ENCODE measurements at places on chromosomes 12 and 14.

DNA sequence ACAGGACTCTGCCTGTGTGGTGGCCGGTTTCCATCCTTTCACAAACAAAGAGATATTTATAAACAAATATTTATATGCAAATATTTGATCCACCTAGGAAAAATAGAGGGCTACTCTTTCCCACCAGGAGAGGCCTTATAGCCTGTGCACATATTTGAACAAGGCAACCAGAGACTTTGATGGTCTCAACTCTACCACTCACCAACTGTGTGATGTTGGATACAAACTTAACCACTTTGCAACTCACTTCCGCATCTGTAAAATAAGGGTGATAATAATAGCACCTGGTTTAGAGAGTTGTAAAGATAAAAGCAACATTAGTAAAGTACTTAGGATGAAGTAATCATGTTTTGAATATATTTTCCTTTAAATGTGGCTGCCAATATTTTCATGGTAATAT, 1.5 kb upstream of the CLEC12A start:
- no peak for DNase-seq

GRCh38 chr12:57619434-57620244, 8.4 kb downstream of the ARHGEF25 start:
- no peak for DNase-seq

DNA sequence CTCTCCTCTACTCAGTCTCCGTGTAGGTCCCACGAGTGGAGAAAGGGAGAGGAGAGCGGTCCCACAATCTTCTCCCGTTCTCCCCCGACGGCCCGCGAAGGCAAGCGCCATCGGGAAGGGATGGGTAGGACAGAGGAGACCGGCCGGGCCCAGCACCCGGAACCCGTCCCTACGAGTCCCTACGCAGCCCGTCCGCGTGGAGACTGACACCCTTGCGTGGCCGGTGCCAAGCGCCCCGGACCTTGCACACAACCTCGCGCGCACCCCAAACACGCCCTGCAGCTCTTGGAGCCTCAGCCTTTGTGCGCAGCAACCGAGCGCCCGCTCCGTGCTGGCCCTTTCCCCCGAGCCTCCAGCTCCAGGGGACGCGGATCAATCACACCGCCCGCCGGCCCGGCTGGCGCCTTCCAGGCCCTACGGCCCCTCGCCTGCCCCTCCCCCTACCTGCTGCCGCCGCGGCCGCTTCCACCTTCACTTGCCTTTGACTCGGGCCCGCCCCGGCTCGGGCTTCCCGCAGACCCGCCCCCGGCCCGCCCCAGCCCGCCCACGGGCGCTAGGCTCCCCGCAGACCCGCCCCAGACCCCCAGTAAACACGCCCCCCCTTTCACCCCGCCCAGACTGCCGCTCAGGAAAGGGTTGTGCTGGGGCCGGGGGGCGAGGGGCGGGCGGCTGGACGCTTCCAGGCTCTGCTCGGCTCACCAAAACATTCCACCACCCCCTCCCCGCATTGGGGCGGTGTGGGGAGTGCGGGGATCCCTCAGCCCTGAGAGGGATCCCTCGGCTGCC, at the start of gene NDRG2:
NDRG2 (minus strand) TSS at position 477 of the 786 bp plus-strand sequence. CDS start 1,746 bp downstream, outside the sequence.
- DNase-seq = peak; percentile 74

DNA sequence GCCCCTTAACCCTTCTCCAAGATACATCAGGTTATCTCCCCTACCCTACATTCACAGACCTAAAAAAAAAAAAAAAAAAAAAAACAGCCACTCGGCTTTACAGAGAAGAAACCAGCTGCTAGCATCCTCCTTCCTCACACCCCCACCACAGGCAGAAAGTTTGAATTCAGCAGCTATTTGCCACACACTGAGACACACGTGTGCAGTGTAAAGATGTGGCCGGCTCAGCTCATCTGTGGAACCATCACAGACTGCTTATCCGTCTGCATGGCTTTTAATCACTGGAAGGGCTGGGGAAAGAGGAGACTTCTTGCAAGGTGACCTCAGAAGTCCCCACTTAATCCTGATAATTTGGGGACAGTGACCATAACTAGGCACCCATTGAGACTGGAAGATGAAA, 50.0 kb downstream of the VWF start:
- DNase-seq = no peak

- DNase-seq = no peak
Observed at GRCh38 chr12:92551853-92552397, 150.9 kb upstream of the PLEKHG7 start.

DNA sequence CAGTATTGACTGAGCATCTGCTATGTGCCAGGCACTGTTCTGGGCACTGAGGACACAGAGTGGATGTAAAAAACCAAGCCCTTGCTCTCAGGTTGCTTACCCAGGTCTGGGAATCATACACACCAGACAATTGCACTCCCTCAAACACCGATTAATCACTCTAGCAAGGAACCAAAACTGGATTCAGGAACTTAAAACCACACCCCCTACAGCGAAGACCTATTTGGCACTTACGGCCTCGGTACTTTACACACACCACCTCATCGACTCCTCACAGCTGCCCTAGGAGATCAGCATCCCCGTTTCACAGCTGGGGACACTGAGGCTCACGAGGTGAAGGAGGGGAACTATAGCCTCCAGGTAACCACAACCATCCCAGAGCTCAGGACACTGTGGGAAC, 1.6 kb downstream of the GLTP start:
- no peak for DNase-seq

GRCh38 chr12:75439930-75440329, 40.6 kb upstream of the GLIPR1 start:
- no peak for DNase-seq

GRCh38 chr14:76984787-76985375, 43.6 kb downstream of the IRF2BPL start:
- DNase-seq = no peak

- DNase-seq = no peak
Observed at GRCh38 chr14:22433069-22433468, 156.0 kb downstream of the DAD1 start.

DNA sequence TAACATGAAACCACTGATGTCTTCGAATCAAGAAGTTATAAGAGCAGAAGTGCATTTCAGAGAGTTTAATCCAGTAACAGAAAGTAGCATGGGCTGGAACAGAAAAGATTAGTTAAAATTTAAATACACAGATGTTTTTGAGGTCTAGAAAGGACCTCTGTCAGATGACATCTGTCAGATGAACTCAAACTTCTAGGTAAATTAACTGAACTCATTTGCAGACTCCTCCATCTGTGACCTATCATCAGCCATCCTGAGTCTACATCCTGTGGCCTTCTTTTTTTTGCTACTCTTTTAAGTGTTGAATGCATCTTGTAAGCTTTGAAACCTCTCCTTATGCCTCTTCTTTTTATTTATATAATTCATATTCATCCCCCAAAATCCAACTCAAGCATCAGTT, 53.3 kb downstream of the C2CD5 start:
- no peak for DNase-seq

DNA sequence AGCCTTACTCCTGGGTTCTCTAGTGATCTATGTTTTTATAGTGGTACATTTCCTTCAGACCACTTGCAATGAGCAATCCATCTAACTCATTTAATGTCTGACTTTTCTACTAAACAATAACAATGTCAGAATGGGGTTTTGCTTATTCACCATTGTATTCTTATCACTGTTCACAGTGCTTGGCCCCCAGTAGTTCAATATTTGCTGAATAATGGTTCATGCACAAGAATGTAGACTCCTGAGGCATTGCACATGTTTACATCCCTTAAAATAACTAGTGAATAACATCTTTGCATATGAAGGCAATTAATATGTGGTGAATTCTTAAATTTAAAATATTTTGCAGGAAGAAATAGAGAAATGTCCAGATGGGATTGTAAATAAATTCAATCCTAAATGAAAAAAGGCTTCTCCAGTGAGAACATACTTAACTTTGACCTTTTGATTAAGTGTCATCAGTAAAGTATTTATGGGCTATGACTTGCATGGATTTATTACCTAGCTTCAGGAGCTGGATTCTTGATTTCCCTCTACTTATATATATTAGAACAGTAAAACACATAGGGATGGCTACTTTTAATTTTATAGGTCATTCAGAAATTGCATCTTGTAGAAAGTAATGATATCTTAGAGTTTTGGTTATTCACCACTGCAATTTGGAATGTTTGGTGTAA, 3.4 kb downstream of the CCER1 start:
- no peak for DNase-seq

DNA sequence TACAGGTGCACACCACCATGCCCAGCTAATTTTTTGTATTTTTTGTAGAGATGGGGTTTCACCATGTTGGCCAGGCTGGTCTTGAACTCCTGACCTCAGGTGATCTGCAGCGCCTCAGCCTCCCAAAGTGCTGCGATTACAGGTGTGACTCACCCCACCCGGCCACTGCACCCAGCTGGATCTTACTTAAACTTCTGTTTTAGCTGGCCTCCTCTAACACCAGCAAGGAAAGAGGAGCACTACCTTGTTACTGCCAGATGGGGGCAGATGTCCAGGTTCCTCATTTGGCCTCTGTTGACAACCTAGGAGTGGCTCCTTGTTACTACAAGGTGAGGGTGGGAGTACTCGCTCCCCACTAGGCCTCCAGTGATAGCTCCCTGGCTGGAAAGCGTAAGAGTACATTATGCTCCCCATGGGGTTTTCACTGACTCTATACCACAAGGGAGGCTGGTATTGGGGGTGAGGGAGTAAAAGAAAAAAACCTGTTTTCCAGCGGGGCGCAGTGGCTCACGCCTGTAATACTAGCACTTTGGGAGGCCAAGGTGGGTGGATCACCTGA, 13.2 kb upstream of the ARF6 start:
- peak; percentile 72 for DNase-seq

GRCh38 chr14:80291101-80291500, 79.8 kb upstream of the DIO2 start:
- DNase-seq = no peak

DNA sequence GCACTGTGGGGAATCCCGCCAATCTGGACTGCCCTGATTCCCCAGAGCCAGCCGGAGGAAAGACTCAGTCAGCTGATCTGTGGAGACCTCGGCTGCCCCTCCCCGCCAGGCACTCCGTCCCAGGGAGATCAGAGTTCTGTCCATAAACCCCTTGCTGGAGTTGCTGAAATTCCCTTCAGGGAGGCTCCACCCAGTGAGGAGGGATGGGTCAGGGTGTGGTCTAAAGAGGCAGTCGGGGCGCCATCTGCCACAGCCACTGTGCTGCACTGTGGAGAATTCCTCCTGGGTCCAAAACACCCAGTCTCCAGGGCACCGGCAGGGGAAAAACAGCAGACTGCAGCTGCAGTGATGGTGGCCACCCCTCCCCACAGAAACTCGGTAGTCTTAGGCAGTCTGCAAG, 1922.3 kb upstream of the FLRT2 start:
- no peak for DNase-seq

GRCh38 chr14:77032491-77032843, 4.0 kb upstream of the IRF2BPL start:
- no peak for DNase-seq

DNA sequence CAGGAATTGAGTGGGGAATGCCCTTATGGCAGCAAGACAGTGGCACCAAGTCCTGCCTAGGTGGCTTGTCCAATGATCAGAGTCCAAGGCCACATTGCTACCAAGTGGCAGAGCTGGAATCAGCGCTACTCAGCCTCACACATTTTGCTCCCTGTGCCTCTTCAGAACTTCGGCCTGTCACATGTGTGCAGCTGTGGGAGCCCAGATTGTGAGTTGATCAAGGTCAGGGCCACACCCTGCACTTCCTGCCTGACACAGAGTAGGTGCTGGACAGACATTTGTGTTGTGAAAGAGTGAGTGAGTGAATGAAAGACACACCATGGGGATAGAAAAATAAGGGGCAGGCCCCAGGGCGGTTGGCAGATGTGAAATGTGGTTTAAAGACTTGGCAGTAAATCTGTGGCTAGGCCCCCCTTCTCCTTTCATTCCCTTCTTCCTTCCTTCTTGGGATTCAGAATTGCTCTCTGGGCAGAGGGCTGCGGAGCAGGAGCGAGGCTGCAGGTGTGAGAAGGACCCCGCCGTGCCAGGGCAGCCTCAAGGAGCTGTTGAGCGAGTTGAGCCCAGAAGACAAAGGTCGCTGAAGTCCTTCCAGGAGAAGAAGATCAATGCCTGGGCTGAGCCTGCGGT, 83.5 kb downstream of the SLC25A47 start:
- DNase-seq = peak; percentile 26

DNA sequence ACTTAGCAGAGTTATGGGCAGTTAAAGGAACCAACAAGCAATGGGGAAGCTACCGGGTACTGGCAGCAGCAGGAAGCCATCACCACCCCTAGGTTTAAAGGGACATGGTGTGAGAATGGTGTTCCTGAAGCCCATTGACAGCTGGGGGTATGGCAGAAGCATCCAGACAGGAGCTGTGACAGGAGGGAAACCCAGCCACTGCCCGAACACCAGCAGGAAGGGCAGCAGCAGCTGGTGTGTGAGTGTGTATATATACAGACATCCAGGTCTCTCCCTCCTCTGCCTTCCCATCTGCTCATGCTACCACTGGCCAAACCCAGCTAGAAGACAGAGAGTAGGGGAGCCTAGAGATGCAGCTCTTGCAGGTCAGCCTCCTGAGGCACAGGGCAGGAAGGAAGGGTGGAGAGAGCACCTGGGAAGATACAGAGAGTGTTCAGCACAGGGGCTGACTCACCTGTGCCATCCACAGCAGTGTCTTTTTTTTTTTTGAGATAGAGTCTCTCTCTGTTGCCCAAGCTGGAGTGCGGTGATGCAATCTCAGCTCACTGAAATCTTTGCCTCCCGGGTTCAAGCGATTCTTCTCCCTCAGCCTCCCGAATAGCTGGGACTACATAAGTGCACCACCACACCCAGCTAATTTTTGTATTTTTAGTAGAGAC, 9.2 kb upstream of the ADCK1 start:
- DNase-seq = no peak

DNA sequence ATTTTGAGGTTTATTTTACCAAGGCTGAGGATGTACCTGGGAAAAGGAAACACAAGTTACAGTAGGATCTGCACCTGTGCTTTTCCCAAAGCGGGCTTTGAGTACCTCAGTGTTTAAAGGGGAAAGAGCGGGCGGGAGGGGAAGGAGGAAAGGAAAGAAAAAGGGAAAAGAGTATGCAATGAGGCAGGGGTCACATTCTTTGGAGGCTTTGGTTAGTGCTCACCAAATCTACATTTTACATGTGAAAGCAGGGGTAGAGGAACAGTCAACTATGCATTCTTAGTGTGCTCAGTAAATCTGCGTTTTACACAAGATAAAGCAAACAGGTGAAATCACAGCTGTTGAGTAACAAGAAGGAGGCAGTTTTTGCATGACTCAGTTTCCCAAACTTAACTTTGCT, 242.2 kb downstream of the TMEM132C start:
- no peak for DNase-seq

DNA sequence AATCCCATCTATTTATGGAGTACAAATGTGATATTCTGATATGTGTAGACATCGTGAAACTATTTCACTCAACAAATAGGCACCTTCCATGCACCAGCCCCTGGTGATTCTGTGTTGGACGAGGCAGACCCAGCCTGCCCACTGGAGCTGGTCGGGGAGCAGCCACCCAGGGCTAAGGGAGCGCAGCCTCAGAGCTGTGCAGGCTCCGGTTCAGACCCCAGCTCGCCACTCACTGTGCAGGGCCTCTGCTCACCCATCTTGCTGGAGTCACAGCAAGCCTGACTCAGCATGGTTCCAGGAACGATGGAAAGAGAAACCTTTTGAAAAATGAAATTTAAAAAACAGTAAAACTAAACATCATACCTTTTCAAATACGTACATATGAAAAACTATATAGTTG, 52.3 kb upstream of the BCL11B start:
- no peak for DNase-seq

GRCh38 chr12:24661657-24662096, 287.2 kb downstream of the BCAT1 start:
- no peak for DNase-seq
